Thyroid gland (tissue), 4 donors: ENCODE measurements at places on chromosomes 12 and 14. TPM values are rescaled to one million over a fixed set of nuclear protein-coding genes. Genes with fewer than 3 reads are reported as not detected.

VSIG10 gene
- total RNA-seq, result 62.6 TPM

RPGRIP1 gene
- not detected for total RNA-seq

CELA1 gene
- total RNA-seq, result not detected

DNA sequence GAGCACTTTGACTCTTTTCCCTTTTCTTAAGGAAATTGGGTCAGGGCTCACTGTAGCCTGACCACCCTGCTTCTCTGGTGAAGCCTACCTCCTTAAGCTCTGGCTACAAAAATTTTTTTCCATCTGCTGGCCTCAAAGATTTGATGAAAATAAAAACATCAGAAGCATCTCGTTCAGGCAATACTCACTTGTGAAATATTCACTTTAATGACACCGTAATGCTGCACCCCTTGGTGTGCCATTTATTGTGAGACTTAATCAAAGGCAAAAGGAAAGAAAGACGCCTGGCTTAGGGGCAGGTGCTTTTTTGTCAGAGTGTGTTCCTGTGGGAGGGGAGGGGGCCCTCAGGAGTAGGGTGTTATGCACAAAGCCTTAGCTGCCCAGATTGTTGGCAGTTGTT lies 155.0 kb upstream of the TMPO start:
- H3K27me3 ChIP-seq, result no peaks in the 10 kb centered on the region
- no peaks in the 10 kb centered on the region for H3K36me3 ChIP-seq
- no peak overlapping the region for H3K27ac ChIP-seq

- H3K27ac ChIP-seq, result no peak overlapping the region
- H3K36me3 ChIP-seq, result no peaks in the 10 kb centered on the region
- H3K27me3 ChIP-seq, result no peaks in the 10 kb centered on the region
- no peak overlapping the region for H3K4me3 ChIP-seq
- DNase-seq, result no peak
- peaks cover 16% of the 10 kb centered on the region for H3K4me1 ChIP-seq
Observed at GRCh38 chr14:56121816-56122215, 3.6 kb downstream of the PELI2 start.
